Muscle of arm (tissue), 14 donors: ENCODE measurements at places on chromosomes 1 and 21.
A peak's percentile ranks its signal among the peaks of the same experiment; 100 is the strongest.

DNA sequence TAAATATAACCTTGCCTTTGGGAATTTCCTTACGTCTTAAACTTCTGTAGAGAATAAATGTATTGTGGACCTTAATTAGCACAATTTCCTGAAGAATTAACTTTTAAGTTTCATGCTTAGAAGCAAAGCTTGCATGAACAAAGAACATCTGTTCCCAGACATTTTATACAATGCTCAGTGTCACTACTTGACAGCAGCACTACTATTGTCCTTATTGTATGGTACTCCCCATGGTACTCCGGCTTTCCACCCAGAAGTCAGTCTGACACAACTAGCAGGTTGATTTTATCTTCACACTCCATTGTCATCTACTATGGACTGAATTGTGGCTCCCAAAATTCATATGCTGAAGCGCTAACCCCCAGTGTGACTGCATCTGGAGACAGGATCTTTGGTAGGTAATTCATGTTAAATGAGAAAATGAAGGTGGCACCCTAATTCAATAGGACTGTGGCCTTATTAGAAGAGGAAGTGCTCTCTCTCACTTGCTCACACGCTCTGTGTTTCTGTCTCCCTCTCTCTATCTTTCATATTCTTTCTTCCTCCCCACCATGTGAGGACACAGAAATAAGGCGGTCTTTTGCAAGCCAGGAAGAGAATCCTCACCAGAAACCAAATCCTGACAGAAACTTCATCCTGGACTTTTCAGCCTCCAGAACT lies 10.7 kb upstream of the OR2B11 start:
- no peak for DNase-seq

GRCh38 chr1:231553320-231553719 lies 24.9 kb downstream of the TSNAX start:
- DNase-seq, result no peak

DNA sequence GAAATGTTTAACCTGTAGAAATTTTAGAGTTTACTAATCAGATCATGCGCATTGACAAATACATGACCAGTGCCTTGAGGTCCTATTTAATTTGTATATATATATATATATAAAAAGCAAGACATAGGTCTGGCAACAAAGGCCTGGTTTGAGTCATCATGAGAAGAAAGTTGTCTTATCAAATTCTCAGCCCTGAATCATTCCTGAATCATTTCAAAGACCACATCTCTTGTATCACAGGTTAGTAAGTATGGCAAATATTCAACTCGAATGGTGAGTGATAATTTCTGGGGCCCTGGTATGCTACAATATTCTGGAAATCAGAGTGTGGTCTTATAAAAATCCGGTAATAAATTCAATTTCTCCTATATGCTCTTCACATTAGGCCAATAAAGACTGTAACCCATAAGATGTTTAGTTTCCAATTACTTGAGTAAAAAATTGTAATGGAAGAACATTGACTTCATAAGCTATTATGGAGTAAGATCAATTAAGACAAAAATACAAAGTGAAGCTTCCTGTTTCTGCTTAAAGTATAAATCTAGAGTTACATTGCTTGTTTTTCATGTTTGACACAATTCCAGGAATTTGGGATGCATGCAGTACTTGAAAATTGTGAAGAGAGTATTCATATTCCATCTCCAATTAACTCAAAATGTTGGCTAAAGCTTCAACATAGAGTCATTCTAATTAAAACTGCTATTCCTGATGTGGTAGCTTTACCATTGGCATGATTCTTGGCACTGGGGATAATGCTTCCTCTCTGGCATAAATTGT lies 309.4 kb downstream of the BRINP3 start:
- DNase-seq, result no peak

DNA sequence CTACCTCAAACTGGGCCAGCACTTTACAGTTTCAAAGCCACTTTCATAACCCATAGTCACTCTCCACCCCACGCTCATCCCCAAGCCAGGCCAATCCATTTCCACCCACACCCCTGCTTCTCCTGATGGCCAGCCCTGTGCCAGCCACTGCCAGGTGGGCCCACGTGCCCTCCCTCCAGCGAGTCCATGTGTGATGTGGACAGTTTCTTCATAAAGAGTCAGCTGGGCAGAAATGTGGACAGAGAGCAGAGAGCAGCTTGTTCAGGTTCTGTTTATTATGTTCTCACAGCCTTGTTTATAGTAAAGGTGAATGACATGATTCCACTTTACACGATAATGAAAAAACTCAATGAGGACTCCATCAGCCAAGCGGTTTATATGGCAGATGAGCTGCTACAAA lies 37.4 kb upstream of the RGS16 start:
- DNase-seq, result no peak

DNA sequence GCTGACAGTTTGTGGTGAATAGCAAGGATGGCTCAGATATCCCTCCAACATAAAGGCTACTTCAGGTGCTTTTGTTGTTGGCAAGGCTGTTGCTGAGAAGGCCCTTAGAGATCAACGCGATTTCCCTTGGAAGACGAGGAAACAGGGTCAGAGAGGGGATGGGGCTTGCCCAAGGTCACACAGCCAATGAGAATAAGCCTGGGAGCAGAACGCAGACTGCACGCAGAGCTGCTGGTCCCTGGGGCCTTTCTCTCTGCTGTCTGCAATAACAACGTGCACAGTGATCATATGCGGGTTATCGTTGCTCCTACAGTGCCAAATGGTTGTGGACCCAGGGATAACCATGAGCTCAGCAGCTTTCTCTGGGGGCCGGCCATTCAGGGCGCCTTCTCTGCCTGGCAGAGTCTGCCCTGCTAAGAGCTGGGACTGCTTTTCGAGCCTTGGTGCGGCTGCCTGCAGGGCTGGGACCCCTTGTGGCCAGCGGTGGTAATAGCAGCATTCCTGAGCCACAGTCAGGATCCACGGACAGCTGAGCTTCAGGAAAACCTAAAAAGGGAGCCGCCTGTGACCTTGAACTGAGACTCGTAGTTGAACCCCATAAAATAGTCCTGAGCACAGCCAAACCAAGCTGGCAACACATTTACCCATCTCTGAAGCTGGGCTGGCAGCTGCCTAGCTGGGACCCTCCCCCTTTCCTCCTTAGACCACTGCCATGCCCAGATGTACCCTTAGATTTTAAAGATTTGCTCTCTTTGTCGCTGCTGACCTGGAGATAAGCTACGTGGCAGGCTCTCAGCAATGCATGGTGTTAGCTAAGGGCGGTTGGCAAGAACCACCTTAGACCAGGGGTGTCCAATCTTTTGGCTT lies 39.8 kb downstream of the HTR6 start:
- DNase-seq, result peak; percentile 72

DNA sequence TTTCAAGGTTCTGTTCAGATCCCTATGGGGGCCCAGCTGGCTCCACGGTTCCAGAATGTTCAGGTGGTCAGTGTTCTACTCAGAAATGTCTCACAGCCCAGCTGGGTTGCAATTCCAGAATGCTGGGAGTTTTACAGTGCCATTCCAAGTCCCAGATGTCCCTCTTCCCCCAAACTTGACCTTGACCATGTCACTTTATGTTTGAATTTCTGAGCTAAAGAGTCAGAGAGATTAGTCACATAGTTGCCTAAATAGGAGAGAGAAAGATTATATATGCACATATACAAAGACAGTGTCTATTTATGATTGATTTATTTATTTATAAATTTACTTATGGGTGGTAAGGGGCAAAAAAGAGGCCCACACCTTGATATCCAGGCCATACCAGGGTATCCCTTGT lies 2.5 kb downstream of the GPR3 start:
- DNase-seq, result no peak

DNA sequence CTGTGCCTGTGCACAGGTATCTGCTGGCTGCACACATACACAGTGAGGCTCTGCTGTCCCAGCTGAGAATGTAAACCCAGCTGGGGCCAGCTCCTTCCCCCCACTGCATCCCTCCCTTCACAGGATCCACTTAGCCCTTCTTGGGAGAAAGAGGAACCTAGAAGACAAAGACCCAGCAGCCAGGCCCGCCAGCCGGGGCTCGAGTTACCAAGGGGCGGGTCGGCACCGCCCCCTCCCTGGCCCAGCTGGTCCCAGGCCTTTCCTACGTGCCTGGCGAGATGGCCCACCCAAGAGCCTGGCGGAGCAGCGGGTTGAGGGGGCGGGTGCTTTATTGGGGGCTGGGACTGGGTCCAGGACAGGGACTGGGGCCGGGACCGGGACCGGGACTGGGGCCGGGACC lies 2.1 kb downstream of the SH3BGRL3 start:
- no peak for DNase-seq

GRCh38 chr1:208054911-208055379 lies 144.0 kb upstream of the CD34 start:
- no peak for DNase-seq

DNA sequence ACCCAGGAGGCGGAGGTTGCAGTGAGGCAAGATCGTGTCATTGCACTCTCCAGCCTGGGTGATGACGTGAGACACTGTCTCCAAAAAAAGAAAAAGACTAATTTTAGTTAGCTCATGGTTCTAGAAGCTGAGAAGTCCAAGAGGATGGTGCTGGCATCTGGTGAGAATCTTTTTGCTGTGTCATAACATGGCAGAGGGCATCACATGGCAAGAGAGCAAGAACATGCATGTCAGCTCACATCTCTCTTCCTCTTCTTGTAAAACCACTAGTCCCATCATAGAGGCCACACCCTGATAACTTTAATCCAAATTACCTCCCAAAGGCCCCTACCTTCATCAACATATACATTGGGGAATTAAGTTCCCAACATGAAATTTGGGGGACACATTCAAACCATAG lies 13.8 kb upstream of the CNN3 start:
- no peak for DNase-seq

DNA sequence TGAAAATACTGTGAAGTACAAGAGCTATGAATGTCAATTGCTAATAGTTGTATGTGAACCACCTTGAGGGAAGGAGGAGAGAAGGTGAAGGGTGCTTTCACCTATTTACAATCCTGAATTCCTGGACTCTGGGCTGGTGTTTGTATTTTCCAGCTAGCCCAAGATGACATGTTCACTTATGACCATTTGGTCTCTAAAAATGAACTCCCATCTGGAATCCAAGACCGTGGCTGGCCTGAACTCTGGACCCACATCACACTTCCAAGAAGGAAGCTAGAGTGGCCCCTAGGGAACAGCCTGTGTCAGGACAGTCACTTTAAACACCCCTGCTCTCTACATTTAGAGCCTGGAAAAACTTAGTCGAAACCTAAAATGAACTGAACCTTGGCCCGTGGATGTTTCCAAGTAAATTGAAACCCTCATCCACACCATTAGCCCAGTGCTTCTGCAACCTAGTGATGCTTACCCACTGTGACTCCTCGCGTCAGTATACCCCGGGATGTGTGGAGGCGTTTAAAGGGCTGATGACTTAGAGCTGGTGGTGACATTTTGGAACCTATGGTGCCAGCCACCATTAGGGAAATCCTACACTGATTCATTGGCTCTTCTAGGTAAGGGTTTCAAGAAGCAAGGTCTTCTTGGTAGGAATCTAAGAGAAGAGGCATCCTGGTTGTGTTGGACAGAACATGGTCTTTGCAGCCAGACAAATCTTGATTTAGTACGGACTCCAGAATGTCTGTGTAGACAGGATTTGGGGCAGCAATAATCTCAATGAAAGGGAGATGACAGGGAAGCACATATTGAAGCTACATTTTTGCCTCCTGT lies 171.5 kb upstream of the IRF2BP2 start:
- DNase-seq, result no peak

- DNase-seq, result no peak
These were observed 9.3 kb downstream of the ATP1A2 start for GRCh38 chr1:160124705-160125478.
